NCI-H2227 treated with DMSO at 0.1 percent for 48 hours (cell line): ENCODE measurements at places on chromosomes 2 and 18.

- no peak for DNase-seq
Observed at GRCh38 chr2:151408788-151409600, 708 bp upstream of the RIF1 start.

DNA sequence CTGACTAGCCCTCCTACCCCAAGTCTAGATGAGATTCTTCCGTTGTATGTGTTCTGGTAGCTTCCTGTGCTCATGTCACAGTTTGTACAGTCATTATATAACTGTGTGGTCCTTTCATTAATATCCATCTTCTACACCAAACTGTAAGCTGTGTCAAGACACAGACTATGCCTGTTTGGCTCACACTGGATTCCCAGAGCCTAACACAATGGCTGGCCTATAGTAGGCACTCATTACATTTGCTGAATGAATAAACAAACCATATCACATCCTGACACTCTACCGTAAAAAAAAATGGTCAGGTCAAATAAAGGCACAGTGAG, 72.6 kb downstream of the ANKRD44 start:
- DNase-seq: no peak

- no peak for DNase-seq
Observed at GRCh38 chr2:10878268-10878915, 33.3 kb upstream of the KCNF1 start.

DNA sequence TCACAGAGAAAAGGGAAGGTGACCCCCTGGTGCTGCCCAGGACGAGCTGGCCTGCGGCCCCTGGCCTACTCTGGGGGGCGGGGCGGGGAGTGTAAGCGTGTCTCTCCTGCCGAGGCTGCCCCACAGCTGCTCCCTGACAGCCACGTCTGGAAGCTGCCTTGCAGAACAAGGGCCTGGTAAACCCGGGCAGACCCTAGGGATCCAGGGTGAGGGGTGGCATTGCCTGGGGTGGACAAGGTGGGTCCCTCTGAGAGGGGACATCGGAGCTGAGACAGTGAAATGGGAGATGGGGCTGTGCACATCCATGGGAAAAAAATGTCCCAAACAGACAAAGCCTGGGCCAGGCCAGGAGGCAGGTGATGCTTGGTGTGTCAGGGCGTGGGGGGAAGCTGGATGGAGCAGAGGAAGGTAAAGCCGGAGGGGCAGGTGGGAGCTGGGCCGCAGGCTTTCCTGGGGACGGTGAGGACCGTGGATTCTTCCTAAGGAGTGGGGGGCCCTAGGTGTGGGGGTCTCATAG, 66.0 kb upstream of the HDAC4 start:
- DNase-seq: no peak

- no peak for DNase-seq
Observed at GRCh38 chr2:159454185-159454584, 162.2 kb downstream of the BAZ2B start.

GRCh38 chr18:36045241-36045991, 21.9 kb downstream of the RPRD1A start:
- DNase-seq: no peak

DNA sequence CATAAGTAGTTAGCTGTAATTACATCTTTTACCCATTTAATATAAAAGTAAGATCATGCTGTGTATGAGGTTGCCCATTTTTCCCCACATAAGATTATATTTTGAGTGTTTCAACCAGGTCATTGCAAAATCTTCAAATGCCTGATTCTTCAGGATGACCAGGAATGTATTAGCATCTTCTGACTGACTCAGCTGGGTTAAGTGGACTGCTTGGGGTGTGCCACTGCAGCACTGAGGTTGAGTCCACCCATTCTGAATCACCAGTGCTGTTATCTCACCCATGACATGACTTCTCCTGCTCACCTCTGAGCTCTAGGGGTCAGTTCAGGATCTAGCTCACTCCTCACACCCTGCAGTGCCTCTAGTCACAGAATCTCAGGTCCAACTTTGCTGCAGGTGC, 576.7 kb upstream of the ZEB2 start:
- no peak for DNase-seq

DNA sequence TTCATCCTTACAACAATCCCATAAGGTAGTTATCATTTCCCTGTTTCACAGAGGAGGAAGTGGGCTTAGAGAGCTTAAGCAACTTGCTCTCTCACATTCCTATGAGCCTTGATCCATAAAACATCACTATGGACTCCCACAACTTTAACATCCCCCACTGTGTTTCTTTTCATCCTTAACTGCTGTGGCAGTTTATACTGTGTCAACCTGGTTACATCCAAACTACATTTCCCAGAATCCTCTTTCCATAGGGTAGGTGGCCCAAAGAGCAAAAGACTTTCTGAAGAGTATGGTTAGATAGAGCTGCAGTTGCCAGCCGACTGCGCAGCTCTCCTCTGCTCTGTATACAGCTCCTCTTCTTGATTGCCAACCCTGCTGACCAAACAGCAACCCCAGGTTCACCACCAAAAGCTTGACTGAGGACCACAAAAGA, 22.5 kb downstream of the MAP3K2 start:
- no peak for DNase-seq

GRCh38 chr2:23662941-23663920, 263.7 kb downstream of the ATAD2B start:
- peak; percentile 63 for DNase-seq

GRCh38 chr2:50215736-50216135, 816.2 kb downstream of the NRXN1 start:
- no peak for DNase-seq

DNA sequence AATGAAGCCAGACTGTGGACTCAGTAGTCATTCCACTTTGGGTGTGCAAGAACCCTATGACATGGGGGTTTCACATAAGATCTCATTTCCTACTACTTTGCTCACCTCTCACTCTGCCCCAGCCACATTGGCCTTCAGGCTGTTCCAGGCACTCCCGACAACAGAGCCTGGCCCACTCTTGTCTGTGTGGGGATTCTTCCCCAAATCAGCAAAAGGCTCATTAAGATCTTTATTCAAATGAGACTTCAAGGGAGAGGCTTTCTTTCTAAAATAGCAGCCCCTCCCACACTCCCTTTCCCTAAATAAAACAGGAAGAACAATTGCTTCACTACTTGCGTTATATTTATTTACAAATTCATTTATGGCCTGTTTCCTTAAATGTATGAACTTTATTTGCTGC, 3.5 kb upstream of the CDC42EP3 start:
- no peak for DNase-seq

DNA sequence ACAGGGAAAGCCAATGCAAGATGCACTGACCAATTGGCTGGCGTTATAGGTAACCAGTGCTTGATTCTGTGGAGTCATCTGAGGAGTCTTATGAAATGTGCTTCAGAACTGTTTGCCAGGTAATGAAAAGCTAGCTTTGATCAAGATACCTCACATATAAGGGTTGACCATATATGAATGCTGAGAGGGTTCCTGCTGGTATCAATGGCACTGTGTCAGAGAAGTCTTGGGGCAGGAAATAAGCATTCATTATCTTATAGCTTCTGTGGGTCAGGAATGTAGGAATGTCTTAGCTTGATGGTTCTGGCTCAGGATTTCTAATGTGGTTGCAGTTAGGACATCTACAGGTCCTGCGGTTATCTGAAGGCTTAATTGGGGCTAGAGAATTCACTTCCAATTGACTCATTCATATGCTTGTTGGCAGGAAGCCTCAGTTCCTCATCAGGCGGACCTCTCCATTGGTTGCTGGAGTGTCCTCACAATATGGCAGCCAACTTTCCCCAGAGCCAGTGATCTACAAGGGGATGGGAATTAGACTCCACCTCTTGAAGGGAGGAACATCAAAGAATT, 22.1 kb upstream of the TCF7L1 start:
- no peak for DNase-seq

GRCh38 chr2:218194880-218195279, 22.1 kb upstream of the ARPC2 start:
- no peak for DNase-seq

- no peak for DNase-seq
Observed at GRCh38 chr2:25286723-25287483, 54.8 kb downstream of the DNMT3A start.

DNA sequence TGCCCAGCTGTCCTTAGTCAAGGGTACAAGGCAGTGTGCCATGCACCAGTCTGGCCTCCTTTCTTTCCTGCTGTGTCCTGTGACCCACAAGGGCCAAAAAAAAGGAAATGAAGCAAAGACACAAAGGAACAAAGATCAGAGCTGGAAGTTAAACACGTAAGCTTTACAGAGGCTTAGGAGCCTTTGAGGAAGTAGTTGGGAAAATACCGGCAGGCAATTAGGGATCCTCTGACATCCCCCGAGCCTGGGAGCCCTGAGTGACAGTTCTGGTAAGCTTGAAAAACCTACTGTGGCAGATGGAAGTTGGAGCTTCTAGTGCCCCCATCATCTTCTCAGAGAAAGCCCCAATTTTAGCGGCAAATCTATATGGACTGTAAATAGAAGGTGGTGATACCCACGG, 78.5 kb downstream of the SPRED2 start:
- DNase-seq: no peak

DNA sequence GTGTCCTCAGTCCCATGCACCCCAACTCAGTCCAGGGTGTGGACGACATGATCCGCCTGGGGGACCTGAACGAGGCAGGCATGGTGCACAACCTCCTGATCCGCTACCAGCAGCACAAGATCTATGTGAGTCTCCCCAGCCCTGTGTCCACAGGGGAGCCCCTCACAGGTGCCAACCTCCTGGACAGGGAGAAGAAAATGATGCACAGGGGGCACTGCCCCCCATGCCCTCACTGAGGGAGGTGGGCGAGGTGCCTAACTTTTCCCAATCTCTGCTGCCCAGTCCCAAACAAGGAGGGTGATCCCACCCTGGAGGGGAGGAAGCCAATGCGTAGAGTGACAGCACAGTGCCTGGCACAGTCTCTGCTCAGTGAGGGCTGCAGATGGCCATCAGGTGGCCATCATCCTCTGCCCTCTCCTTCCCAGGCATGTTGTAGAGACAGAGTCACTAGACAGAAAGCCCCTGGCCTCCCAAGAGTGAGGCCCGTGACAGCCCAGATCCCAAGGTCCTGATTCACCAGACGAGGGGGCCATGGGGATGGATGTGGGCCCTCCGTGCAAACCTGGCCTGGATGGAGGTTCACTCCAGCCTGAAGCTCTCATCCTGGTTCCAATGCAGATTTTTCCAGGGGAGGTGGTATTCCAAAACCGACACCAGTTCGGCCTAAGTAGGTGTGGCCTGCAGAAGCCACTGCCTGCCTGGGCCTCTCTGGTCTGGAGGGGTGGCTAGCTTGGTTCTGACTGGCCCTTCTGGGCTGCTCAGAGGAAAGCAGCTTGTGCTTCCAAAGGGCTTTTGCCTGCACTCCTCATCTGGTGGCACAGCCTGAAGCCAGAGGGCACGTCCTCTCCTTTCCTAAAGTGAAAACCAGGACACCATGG, 30.0 kb downstream of the MYO7B start:
- DNase-seq: no peak

- no peak for DNase-seq
Observed at GRCh38 chr2:223654384-223654915, 52.3 kb upstream of the SCG2 start.

- DNase-seq: peak; percentile 53
Observed at GRCh38 chr2:163132850-163133249, 294.3 kb upstream of the KCNH7 start.

- DNase-seq: no peak
Observed at GRCh38 chr18:24915547-24915946, 436.4 kb downstream of the ZNF521 start.

DNA sequence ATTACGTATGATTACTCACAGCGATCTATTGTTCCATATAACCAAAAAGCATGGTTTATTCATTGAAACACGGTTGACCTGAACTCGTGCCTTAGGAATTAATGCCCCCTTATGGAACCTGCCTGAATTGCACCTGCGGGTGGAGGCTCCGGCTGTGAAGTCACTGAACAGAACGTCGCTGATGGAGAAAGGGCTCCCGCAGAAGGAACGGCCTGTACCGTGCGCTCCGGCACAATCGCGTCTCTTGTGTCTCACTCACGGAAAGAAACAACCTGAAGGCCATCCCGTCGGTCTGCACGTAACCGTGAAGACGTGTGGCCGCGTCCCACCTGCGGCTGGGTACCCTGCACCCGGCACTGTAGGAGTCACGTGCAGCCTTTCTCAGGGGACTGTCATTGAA, 133.1 kb downstream of the NFATC1 start:
- DNase-seq: no peak

- peak; percentile 53 for DNase-seq
Observed at GRCh38 chr2:45009928-45010701, 863 bp upstream of the SIX2 start.

DNA sequence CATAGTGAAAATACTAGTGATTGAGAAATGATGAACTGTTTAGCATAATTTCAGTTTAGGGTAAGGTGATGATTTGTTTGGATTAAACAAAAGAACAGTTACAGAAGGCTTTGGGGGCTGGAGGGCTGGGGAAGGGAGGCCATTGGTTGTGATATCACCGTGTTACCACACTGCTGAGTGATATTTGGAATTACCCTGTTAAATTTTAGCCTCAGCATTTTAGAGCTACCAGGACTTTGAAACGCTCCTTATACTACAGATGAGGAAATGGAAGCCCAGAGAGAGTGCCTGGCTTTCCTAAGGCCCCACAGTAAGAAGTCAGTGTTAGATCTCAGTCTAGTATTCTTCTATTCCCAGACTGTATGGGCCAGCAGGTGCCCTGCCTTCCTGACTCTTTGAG, 15.6 kb downstream of the ARHGEF33 start:
- no peak for DNase-seq

DNA sequence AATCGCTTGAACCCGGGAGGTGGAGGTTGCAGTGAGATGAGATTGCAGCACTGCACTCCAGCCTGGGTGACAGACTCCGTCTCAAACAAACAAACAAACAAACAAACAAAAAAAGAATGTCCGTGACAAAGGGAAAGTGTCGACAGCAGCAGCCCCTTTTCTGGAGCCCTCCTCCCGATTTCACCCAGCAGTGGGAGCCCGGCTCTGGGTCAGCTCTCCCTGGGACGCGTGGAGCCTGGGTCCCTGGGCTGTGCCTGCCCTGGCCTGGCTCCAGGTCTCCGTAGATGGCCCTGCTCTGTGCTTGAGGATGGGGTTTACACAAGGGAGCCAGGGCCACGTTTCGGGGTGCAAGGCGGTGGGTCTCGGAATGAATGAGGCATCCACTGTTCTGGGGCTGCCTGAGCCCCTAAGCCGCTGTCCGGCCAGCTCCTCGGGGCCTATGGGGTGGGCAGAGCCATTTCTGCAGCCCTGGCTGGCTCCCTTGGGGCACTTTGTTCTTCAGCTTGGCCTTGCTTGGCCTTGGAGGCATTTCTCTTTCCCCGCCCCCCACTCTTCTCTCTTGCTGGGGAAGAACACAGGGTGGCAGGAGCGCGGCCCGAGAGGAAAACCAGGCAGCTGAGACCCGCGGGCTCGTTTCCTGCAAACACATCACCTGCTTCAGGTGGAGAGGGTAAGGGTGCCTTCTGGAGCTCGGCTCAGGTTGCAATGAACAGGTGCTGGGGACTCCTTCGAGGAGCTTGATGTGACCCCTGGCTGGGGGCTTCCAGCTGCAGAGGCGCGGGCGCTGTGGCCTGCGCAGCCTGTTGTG, 29.1 kb downstream of the RTP5 start:
- no peak for DNase-seq

GRCh38 chr18:21930177-21930576, 189.6 kb downstream of the MIB1 start:
- DNase-seq: no peak

- no peak for DNase-seq
Observed at GRCh38 chr2:118591223-118591622, 256.2 kb downstream of the EN1 start.
